ENCODE measurements at places on chromosomes 11 and 22.
A peak's percentile ranks its signal among the peaks of the same experiment; 100 is the strongest.

DNA sequence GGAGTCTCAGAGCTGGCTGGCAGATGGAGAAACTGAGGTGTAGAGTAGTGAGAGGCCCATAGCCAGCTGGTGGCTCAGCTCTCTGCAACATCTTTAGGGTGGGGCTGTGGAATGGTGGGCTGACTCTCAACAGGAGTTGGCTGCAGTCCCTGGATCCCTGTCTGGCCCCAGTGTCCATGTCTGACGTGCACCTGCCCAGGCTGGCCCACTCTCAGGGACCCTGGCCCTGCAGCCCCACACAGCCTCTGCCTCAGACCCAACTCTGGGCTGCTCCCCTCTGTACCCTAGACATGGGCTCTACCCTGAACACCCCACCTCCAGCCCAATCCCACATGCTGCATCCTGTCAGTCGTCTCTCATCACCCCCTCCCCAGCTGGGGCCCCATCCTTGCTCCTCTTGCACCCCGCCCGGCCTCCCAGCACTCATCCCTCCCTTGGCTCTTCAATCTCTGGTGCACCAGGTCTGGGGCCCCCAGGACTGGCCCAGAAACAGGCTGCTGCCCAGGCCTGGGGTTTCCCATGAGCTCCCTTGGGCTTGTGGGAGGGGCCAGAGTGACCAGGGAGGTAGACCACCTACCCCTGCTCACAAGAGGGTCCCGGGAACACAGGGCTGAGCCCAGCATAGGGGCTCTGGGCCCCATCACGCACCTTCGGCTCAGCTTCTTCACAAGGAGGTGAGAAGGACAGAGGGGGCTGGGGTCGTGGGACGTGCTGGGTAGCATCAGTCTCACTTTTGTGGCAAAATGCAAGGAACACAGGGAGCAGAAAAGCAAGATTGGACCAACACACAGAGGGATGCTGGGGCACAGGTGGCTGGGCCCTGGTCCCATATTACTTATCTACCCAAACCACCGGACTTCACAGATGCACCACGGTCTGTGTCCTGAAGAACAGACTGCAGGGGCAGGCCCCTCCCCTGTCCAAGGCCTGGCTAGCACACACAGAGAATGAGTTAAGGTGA, 31.5 kb downstream of the ARVCF start:
- no peak for DNase-seq
- no peaks in the 10 kb centered on the region for H3K36me3 ChIP-seq
- no peak overlapping the region for H3K4me3 ChIP-seq
- H3K27me3 ChIP-seq = no peaks in the 10 kb centered on the region
- no peak overlapping the region for H3K27ac ChIP-seq

GRCh38 chr22:31332886-31333285, 13.3 kb downstream of the PATZ1 start:
- H3K27me3 ChIP-seq = no peaks in the 10 kb centered on the region
- peaks cover 97% of the 10 kb centered on the region for H3K36me3 ChIP-seq
- H3K4me1 ChIP-seq = peaks cover 56% of the 10 kb centered on the region
- DNase-seq = no peak
- H3K27ac ChIP-seq = peak overlapping the region; percentile 60

- no peaks in the 10 kb centered on the region for H3K36me3 ChIP-seq
- no peak overlapping the region for H3K4me3 ChIP-seq
- no peak overlapping the region for H3K27ac ChIP-seq
- peaks cover 5% of the 10 kb centered on the region for H3K4me1 ChIP-seq
These were observed 22.0 kb downstream of the FZD4 start for GRCh38 chr11:86932924-86933875.

GRCh38 chr11:82895437-82896091, 4.7 kb downstream of the PRCP start:
- peaks cover 8% of the 10 kb centered on the region for H3K36me3 ChIP-seq
- H3K27me3 ChIP-seq = no peaks in the 10 kb centered on the region
- peaks cover 45% of the 10 kb centered on the region for H3K4me1 ChIP-seq
- H3K4me3 ChIP-seq = no peak overlapping the region
- H3K27ac ChIP-seq = no peak overlapping the region
- no peak for DNase-seq

GRCh38 chr11:74070723-74071492, 62.0 kb upstream of the UCP3 start:
- no peaks in the 10 kb centered on the region for H3K27me3 ChIP-seq
- H3K4me3 ChIP-seq = no peak overlapping the region
- DNase-seq = no peak
- H3K27ac ChIP-seq = no peak overlapping the region
- peaks cover 77% of the 10 kb centered on the region for H3K36me3 ChIP-seq

DNA sequence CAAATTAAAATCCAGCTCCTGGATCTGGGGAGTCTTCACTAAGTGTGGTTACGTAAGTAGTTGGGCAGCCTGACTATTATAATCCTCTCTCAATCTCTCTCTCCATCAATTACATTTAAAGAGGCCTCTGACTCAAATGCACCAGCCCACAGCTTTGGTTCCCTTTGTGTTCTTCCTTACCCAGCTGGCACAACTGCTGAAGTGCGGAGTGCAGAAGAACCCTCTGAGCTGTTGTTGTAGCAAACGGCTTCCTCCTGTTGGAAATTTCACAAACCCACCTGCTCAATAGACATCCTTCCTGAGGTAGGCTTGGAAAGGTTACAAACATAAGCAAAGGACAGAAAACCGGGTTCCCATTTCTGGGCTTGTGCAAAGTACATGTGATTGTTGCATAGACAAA, 17.0 kb upstream of the SORL1 start:
- H3K27ac ChIP-seq = no peak overlapping the region
- H3K36me3 ChIP-seq = no peaks in the 10 kb centered on the region
- H3K4me3 ChIP-seq = no peak overlapping the region
- H3K4me1 ChIP-seq = peaks cover 72% of the 10 kb centered on the region
- no peaks in the 10 kb centered on the region for H3K27me3 ChIP-seq

DNA sequence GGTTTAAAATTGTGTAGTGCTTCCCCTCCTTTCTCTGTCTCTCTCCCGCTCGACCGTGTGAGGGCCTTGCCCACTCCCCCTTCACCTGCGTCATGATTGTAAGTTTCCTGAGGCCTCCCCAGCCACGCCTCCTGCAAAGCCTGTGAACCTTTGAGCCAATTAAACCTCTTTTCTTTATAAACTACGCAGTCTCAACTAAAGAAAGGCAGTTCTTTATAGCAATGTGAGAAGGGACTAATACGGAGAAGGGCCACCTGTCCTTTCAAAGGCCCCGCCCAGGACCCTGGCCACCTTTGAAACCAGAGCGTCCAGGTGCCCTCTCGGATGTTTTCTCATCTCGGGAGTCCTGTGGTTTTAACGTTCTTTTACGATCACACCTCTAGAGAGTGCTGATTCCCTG, 741.5 kb downstream of the BRD1 start:
- H3K27me3 ChIP-seq = peaks cover 15% of the 10 kb centered on the region
- no peak overlapping the region for H3K27ac ChIP-seq
- no peak for DNase-seq
- no peaks in the 10 kb centered on the region for H3K4me1 ChIP-seq

DNA sequence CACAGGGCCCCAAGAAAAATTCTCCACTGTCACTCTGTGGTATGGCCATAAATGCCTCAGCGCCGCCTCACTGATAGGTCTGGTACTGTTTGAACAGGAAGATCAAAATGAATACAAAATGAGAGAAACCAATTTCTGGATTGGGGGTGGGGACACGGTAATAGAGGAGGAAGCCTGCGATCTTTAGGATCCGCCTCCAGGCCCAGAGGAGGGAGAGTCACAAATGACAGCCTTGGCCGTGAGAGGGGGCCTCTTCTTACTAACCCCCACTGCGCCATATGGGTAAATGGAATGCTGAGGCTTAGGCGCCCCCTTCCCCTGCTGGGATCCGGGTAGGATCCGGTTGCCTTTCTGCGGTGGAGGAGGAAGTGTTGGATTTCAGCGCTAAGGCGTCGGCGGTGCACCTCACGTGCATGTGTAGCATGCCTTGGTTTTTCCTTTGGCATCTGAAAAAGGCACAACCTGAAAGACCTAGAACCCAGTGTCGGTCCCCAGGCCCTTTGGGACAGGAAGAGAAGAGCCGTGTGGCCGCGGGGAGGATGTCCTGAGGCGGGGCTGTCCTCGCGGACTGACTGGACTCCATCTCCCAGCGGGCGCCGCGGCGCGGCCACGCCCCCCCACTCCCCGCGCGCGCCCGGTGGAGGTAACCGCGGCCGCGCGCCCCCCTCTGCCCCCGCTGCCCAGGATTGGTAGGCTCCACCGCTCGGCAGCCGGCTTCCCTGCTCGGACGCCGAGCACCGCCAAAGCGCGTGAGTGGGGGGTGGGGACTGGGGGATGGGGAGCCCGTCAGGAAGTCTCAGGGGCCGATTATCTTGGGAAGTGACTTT, 718 bp upstream of the MADD start:
- H3K4me1 ChIP-seq = peaks cover 66% of the 10 kb centered on the region
- no peaks in the 10 kb centered on the region for H3K27me3 ChIP-seq
- peak overlapping the region; percentile 83 for H3K4me3 ChIP-seq
- H3K36me3 ChIP-seq = peaks cover 21% of the 10 kb centered on the region

- H3K4me1 ChIP-seq = peaks cover 8% of the 10 kb centered on the region
- no peak for DNase-seq
- peaks cover 3% of the 10 kb centered on the region for H3K27me3 ChIP-seq
- no peak overlapping the region for H3K27ac ChIP-seq
These were observed 76.2 kb downstream of the ARHGAP32 start for GRCh38 chr11:129115652-129116586.

GRCh38 chr11:126393143-126393542, 37.7 kb downstream of the ST3GAL4 start:
- no peak overlapping the region for H3K4me3 ChIP-seq
- no peak for DNase-seq
- no peak overlapping the region for H3K27ac ChIP-seq
- H3K4me1 ChIP-seq = peaks cover 2% of the 10 kb centered on the region
- H3K27me3 ChIP-seq = no peaks in the 10 kb centered on the region

DNA sequence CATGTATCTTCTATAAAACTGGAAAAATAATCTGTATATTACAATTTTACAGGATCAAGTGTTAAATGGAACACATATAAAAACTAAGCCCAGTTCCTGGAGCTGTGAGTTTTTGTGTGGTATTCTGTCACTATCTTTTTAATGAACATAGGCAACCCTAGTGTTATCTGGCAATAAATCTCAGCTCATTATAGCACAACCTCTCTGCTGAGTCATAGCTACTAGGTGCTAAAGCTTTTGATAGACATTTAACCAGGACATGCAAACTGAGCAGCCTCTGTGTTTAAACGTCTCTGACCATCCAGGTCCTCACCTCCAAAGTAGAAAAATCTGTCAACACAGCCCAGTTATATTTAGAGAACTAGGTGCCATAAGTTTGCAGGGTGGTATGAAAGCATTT, 91.0 kb upstream of the CARD18 start:
- peaks cover 11% of the 10 kb centered on the region for H3K27me3 ChIP-seq
- no peaks in the 10 kb centered on the region for H3K4me1 ChIP-seq
- H3K36me3 ChIP-seq = no peaks in the 10 kb centered on the region
- H3K27ac ChIP-seq = no peak overlapping the region

DNA sequence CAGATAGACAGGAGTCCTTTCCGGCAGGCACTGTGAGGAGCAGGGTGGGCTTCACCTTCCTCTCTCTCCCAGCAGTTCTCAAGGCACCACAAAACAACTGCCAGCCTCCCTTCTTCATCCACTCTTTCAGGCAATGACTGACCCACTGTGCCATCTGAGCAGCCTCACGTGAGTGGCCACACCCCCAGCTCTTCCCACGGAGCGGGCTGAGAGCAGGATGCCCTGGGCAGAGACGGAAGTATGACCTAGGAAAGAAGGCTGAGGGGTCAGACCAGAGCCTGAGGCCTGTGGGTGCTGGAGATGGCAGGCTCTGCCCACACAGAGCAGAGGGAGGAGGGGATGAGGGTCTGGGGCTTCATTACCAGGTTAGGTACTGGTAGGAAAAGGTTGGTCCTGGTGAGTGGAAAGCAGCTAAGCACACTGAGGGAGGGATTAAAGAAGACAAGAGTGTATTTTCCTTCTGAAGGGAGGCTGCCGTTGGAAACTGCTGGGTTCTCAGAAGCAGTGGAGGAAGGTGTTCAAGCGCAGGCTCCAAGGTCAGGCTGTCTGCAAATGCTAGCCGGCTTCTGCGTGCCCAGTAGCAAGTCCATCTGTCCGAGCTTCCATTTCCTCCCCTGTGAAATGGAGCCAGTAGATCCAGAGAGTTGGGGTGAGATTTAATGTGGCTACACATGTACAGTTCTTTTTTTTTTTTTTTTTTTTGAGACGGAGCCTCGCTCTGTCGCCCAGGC, 4.6 kb downstream of the NLRP6 start:
- peaks cover 36% of the 10 kb centered on the region for H3K27me3 ChIP-seq
- DNase-seq = no peak
- H3K4me1 ChIP-seq = peaks cover 50% of the 10 kb centered on the region
- peak overlapping the region; percentile 51 for H3K27ac ChIP-seq
- H3K36me3 ChIP-seq = peaks cover under 1% of the 10 kb centered on the region

- no peak for DNase-seq
- H3K27me3 ChIP-seq = no peaks in the 10 kb centered on the region
- H3K4me3 ChIP-seq = no peak overlapping the region
- peaks cover 3% of the 10 kb centered on the region for H3K4me1 ChIP-seq
These were observed 1003.3 kb upstream of the CCDC90B start for GRCh38 chr11:84289381-84289906.

DNA sequence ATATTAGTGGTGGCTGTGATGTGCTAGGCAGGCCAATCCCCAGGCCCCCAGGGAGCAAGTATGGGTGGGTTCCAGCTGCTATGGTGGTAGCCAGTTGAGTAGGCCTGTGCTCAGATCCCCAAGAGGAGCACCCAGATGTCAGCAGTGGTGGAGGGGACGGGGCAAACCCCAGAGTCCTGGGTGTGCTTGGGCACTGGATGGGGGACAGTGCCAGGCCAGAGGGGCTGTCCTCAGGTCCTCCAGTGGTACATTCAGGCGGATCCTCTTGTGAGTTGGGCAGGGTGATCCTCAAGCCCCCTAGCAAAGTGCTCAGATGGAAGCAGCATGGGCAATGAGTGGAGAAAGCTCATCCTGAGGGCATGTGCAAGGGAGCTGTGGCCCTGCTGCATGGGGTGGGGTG, 26.0 kb downstream of the CFAP300 start:
- H3K4me3 ChIP-seq = no peak overlapping the region
- no peak for DNase-seq
- peaks cover 8% of the 10 kb centered on the region for H3K27me3 ChIP-seq
- no peaks in the 10 kb centered on the region for H3K4me1 ChIP-seq
- no peaks in the 10 kb centered on the region for H3K36me3 ChIP-seq
- H3K27ac ChIP-seq = no peak overlapping the region

- DNase-seq = no peak
- no peaks in the 10 kb centered on the region for H3K36me3 ChIP-seq
- H3K4me3 ChIP-seq = no peak overlapping the region
- H3K4me1 ChIP-seq = no peaks in the 10 kb centered on the region
These were observed 19.5 kb upstream of the P2RY6 start for GRCh38 chr11:73252577-73253191.

DNA sequence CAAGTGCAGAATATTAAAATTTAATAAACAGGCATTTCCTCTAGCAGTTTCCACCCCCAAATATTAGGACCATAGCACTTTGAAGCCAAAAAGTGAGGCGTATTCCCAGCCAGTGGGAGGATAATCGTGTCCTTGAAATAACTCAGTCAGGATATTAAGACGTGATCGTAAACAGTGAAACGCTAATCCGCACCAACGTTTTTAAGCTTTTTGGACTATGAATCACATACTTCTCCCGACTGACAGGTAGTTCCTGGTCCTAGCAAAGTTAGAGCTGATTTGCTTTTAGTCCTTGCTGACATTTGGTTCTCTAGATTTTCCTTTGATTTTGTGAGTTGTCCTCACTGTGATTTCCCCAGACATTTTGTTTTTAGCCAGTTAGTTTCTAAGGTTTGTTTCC, 197.1 kb upstream of the ARHGAP20 start:
- H3K27ac ChIP-seq = no peak overlapping the region
- no peaks in the 10 kb centered on the region for H3K36me3 ChIP-seq
- H3K4me1 ChIP-seq = peaks cover 24% of the 10 kb centered on the region
- no peak for DNase-seq
- H3K27me3 ChIP-seq = no peaks in the 10 kb centered on the region
- H3K4me3 ChIP-seq = no peak overlapping the region
